IMR-90 (cell line): ENCODE measurements at places on chromosomes 2 and 18. TPM values are rescaled to one million over a fixed set of nuclear protein-coding genes. Genes with fewer than 3 reads are reported as not detected.

CROCC2 gene
- total RNA-seq, result not detected in 2 replicates

ITGB6 gene
- under 0.01 TPM in 1 of 2 replicates, not detected in the other for total RNA-seq

TAF1B gene
- total RNA-seq, result 19.9 and 26.9 TPM in 2 replicates

SPC25 gene
- 2.0 and 5.6 TPM in 2 replicates for total RNA-seq

GYPC gene
- total RNA-seq, result 53.4 and 53.6 TPM in 2 replicates

NEURL3 gene
- total RNA-seq, result not detected in 2 replicates

IRS1 gene
- 21.1 and 29.4 TPM in 2 replicates for total RNA-seq

ZSWIM2 gene
- 0.28 TPM in 1 of 2 replicates, not detected in the other for total RNA-seq

DNA sequence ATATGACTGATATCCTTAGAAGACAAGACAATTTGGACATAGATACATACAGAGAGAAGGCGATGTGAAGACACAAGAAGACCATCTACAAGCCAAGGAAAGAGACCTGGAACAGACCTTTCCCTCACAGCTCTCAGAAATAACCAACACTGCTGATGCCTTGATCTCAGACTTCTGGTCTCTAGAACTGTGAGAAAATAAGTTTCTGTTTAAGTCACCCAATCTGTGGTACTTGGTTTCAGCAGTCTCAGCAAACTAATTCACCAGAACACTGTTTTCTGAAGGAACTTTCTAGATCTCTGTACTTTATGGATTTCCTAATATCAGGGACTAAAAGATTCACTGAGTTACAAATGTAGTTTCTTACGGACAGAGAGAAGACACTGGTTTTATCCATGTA lies 58.8 kb downstream of the NAB1 start:
- DNase-seq, result no peak

DNA sequence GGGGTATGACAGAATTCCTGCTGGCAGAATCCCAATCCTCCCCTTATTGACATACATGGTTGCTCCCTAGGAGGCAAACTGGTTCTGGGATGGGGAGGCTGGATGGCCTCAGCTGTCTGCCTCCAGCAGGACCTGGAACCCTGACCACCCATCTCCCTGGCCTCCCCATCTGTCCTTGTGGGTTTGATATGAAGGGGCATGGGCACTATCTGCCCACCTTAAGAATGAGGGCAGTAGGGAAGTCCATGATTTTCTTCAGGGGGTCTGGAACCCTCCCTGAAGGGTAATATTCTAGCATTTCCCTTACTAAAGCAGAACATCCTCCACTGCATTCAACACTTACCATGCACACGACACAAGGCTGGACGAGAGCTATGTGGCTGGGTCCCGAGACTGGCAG lies 113.6 kb downstream of the VAPA start:
- DNase-seq, result no peak

DNA sequence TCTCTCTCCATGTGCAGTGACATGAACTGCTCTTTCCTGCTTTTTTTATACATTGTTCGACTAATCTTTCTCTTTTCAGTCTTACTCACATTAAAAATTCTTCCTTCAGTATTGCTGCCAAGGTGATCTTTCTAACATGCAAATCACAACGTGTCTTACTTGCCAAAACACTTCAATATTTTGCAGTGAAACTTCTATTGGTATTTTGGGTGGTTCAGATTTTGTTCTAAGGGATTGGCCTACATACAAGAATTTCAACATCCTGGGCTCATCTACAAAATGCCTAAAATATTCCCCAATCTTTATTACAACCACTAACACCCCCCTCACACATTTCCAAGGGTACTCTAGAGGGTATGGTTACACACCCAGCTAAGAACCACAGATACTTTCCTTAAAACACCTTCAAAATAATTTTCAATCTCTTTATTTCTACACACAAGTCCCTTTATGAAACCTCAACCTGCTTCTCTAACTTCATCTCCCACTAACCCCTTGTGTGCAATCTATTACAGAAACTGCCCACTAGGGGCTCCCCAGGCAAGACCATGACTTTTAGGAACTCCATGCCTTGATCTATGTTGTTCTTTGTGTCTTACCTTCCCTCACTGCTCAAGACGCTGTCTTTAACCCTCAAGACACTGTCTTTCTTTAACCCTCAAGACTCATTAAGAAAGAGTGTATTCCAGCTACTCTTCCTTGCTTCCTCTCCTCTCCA lies 50.9 kb downstream of the COL3A1 start:
- no peak for DNase-seq

- no peak for DNase-seq
Observed at GRCh38 chr18:63198868-63199742, 120.5 kb downstream of the BCL2 start.

DNA sequence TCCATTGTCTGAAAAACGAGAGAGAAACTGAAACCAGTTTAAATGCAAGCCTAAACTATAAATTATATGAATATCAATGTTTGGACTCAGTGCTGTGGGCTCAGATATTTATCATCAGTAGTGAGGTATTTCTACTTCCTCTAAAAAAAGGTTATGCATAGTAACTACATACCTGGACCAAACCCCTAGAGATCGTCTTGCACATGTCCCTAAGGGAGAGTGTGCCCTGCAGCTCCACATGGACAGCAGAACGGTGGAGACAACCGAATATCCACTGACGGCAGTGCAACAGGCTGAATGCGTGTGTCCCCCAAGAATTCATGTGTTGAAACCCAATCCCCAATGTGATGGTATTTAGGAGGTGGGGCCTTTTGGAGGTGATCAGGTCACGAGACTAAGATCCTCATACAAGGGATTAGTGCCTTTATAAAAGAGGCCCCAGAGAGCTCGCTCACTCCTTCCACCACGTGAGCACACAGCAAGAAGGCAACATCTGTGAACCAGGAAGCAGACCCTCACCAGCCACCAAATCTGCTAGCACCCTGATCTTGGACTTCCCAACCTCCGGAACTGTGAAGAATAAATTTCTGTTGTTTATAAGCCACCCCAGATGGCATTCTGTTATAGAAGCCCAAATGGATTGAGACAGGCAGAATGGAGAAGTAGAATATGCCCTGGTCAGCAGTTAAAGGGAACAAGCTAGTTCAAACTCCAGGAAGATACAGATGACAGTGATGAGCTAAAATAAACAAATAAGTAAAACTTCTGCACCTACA lies 208.4 kb downstream of the ANAPC1 start:
- DNase-seq, result no peak

- no peak for DNase-seq
Observed at GRCh38 chr2:129935118-129935517, 44.3 kb upstream of the RAB6C start.

- DNase-seq, result peak; percentile 8
Observed at GRCh38 chr18:44564922-44565321, 115.8 kb upstream of the SETBP1 start.

DNA sequence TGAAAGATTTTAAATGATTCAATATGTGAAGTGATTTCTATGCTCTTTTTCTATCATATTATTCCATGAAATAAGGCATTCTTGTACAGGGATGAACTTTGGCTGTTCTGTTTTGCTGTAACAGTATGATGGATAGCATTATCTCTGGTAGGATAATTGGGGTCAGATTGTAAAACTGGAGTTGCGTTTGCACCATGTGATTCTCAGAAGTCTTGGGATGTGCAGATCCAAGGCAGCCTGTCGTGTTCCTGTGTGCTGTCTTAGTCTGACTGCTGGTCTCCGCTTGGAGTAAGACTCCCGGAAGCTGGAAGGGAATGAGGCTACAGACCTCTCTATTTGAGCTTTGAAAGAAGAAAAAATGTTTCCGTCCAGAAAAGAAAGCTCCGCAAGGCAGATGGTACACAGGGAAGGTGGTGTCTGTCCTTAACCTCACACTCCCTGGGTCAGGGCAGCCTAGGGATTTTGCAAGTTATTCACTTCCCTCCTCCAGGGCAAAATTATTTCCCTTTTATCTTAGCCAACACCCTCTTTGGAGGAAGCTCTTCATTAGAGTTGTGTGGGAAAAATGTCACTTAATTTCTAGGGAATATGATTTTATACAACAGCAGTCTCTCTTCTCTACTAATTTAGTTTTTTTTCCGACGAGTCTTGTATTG lies 250.6 kb downstream of the PTPRM start:
- DNase-seq, result no peak

DNA sequence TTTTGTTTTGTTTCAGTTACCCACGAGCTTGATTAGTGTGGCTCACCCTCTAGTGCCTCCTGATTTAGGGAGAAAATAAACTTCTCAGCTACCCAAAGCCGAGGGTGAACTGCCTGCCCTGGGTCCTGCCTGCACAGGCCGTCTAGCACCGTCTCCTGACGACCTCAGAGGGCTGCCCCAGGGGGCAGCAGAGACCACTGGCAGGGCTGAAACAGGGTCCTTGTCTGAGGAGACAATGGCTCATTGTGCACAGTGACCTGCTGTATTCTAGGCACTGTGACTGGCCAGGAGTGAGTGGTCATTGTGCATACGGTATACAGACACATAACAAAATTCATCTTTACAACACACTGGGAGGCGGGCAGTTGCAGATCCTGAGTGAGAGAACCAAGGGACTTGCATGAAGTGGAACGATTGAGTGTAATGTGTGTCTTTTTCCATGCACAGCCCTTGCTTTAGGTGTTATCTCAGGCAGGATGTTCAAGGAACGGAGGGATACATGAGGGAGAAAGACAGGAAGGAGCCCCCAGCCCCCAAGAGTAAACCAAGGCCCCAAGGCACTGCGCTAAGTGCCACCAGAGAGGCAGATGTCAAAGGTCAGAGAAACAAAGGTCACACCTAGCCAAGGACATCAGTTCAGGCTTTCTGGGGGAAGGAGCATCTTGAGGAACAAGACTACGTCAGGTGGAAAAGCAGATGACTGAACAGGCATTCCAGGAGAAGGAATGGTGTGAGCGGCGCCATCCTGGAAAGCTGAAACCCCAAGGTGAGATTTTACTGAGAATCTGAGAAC lies 421.3 kb downstream of the LPIN1 start:
- DNase-seq, result no peak

- DNase-seq, result peak; percentile 26
Observed at GRCh38 chr18:12409469-12409868, 1.7 kb downstream of the PRELID3A start.

- peak; percentile 57 for DNase-seq
Observed at GRCh38 chr2:180823546-180824141, 156.8 kb upstream of the UBE2E3 start.

DNA sequence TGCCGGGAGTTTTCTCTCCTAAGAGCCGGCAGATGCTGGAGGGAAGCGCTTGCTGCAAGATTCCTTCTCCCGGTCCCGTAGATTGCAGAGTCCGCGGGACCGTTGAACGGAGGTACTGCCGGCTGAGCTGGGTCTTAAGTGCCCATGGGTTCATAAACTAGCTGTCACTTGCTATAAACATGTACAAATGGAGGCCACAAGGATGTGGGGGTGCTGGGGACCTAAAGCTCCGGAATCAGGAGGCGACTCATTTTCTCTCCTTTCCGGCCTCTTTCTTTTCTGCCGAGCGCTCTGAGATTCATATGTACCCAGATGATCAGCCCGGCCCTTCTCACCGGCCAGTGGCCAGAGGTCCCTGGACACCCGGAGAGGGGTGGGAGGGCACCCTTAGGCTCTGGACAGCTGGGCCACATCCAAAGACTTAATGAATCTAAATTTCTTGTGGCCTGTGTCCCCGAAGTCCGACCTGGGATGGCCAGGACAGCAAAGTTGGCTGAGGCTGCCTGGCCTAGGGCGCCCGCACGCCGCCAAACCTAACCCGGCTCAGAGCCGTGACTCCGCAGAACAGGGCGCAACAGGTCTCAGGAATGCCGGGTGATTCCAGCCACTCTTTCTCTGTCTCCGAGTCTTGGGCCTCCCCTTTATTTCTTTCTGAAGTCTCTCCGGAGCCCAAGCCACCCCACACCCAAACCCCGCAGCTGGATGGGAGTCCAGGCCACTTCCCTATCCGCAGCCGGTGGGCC lies 2.4 kb upstream of the PAX3 start:
- DNase-seq, result no peak

DNA sequence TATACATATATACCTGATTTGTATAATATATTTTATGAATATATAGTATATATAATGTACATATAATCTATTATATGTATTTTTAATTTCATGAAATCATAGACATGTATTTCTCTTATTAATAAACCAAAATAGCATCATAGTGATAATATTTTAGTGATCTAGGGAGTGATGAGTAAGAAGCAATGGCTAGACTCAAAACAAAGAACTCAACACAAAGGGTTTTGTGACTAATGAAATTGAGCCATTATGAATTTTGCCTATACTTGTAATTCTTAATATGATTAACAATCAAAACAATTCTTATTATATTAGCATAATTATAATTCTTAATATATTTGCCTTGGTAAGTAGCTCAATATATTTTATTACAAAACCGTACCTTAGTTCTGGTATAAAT lies 1614.1 kb upstream of the TMEFF2 start:
- DNase-seq, result no peak

DNA sequence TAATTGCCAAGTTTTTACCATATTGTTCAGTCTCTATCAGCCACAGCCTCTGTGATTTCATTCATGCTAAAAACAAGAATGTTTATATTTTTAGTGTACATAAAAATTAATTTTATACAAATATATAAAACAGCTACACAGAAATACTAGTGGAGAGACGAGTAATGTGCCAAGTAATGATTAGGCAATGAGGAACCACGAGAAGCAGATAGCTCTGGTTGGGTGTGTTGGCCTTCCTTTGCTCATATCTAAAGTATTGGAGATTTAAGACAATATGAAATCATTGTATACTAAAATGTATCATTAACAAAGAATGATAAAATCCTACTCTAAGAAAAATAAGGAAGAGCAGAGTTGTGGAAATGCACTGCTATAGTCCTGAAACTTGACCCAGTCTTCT lies 326.7 kb downstream of the AGAP1 start:
- peak; percentile 68 for DNase-seq

DNA sequence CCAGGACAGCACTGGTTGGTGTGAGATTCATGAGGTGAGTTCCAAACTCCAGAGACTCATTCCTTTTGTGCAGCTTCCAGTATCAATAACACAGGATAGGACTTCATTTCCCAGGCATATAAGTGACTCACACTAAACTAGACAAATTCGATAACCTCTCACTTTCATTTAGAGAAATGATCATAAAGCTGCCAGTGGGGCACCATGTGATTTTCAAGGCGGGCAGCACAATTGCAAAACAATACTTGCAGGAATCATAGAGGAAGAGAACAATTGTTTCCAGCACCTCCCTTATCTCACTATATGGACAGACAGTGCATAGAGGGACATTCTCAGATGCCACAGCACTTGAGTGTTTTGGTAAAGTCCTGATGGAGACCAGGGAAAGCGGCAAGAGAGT lies 31.3 kb upstream of the DNAH7 start:
- peak; percentile 20 for DNase-seq

DNA sequence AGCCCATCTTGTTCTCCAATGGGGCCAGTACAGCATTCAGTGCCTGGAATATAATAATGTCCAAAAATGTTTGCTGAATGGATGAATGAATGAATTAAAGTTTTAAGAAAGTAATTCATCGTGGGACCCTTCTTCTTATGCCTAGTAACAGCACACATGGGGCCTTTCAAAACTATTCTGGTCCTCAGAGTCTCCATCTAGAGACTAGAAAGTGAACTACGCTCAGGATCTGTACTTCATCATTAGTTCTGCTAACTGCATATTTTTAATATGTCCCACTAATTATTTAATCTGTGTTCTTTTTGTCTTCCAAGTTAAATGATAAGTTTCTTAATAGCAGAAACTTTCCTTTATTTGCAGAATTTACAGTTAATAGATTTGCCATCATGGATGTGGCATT lies 172.5 kb downstream of the SMAD2 start:
- DNase-seq, result no peak

GRCh38 chr2:132621131-132621875 lies 48.7 kb downstream of the LYPD1 start:
- no peak for DNase-seq
